G401 (cell line): ENCODE measurements at places on chromosomes 5 and 9. TPM values are rescaled to one million over a fixed set of nuclear protein-coding genes. Genes with fewer than 3 reads are reported as not detected.

DNA sequence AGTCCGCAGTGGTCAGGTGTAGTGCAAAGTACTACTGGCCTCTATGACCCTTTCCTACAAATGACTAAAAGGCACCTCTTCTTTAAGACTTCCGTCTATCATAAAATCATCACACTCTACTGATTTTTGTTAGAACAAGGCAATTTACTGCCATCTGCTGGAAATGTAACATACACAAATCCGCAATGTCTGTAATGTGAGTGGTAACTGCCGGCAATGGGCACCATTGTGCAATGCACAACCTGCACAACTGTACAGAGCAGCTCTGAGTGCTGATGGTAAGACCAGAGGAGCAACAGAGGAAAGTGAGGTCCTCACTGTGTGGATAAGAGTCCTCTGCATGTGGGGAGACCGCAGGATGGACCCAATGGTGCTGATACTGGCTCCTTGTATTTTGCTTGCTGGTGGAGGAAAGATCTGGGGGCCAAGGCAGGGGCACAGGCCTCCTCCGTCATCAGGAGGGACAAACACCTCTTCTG is 103.7 kb downstream of the ATPSCKMT start:
- DNase-seq, result peak; percentile 39

GRCh38 chr9:20331095-20331685 is 291.1 kb downstream of the MLLT3 start:
- DNase-seq, result no peak

- no peak for DNase-seq
These were observed 693.4 kb downstream of the KCTD16 start for GRCh38 chr5:144864118-144864517.

- DNase-seq, result no peak
These were observed 364.8 kb downstream of the MED10 start for GRCh38 chr5:6013506-6013905.

GRCh38 chr5:175501759-175502158 is 23.4 kb downstream of the SFXN1 start:
- DNase-seq, result no peak

- DNase-seq, result no peak
These were observed 24.9 kb downstream of the LMX1B start for GRCh38 chr9:126638571-126639132.

- DNase-seq, result peak; percentile 76
These were observed 43.5 kb upstream of the DNAH5 start for GRCh38 chr5:13987843-13988464.

GRCh38 chr9:120892748-120893610 is 16.0 kb upstream of the PHF19 start:
- DNase-seq, result no peak

GRCh38 chr9:128254362-128254761 is 21.4 kb downstream of the GOLGA2 start:
- no peak for DNase-seq

DNA sequence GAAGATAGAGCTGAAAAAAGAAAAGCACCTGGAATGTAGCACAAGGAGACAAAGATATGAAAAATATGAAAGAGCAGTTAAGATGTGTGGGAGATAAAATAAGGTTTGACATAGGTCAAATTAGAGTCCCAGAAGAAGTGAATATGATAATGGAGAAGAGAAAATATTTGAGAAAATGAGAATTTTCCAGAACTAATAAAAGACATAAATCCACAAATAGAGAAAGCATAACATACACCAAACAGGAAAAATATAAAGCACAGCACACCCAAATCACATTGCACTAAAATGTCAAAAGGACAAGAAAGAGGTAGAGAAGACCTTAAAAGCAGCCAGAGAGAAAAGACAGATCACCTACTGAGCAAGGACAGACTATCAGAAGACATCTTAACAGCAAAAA is 43.4 kb downstream of the IPPK start:
- DNase-seq, result no peak

- no peak for DNase-seq
These were observed 630.4 kb downstream of the PSAT1 start for GRCh38 chr9:78927099-78927940.

The HMCN2 gene
- total RNA-seq, result 0.07 TPM in 1 of 2 replicates, not detected in the other

The TOR4A gene
- 38.2 and 41.7 TPM in 2 replicates for total RNA-seq

The RPP25L gene
- 57.9 and 59.4 TPM in 2 replicates for total RNA-seq

The SPATA31E1 gene
- not detected in 2 replicates for total RNA-seq
